ENCODE measurements at places on chromosomes 4 and X.

DNA sequence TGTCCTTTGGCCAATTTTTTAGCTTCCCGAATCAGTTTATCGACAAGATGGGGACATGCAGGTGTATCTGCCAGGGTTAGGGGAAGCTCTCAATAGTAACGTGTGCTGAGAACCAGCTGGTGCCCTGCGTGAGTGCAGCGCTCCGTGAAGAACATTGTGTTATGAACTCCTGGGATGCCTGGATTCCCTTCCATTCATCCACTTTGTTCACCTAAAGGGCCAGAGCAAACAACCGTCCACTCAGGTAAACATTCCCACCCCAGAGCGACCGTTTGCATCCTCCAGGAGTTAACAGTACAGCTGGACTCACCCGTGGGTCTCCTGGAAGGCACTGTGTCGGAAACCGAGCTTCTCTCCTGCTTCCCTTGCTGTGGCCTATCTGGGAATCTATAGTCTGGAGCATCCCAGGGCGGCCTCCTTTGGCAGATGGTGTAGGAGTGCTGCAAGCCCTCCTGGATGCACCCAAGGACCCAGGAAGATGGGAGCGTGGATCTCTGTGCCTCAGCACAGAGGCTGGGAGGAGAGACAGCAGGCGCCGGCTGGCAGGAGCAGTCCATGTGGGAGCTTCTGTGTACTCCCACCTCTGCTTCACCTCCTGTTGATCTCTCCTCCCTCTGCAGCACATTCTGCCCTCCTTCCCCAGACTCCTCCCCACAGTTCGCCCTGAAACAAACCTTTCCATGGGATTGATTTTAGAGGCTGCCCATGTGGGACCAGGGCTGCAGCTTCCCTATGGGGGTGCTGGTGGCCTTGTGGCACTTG is 62.7 kb downstream of the SHROOM2 start:
- no peak for DNase-seq

DNA sequence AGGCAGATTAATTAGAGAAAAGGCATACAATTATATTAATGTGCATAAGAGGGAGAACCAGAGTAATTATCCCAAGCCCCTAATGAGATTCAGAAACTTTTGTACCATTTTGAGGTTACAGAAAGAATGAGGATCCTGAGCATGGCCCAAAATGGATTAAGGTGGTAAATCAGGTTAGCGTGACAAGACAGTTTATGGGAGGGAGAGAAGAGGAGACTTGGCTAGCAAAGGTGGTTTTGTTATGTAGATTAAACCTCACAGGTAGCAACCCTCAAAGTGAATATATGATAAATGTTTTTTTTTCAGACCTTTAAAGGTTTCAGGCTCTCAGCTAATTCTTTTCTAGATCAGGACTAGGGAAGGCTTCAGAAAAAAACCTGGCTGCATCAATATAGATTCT is 781.8 kb downstream of the FAM133A start:
- DNase-seq, result no peak

- no peak for DNase-seq
Observed at GRCh38 chrX:103439161-103439560, 62.8 kb downstream of the BEX3 start.

GRCh38 chr4:7299010-7299907 is 106.9 kb downstream of the SORCS2 start:
- no peak for DNase-seq

- DNase-seq, result no peak
Observed at GRCh38 chrX:7435822-7436221, 287.9 kb upstream of the PUDP start.

Data from stimulated activated CD8-positive, alpha-beta memory T cell treated with anti-CD3 and anti-CD28 coated beads, Interleukin-4, amount 100 ng/mL, for 4 hours (primary cell).